NCI-H146 (cell line): ENCODE measurements at places on chromosomes 2 and 18.

- no peak for DNase-seq
Measured at GRCh38 chr2:163703386-163703785, 32.4 kb downstream of the FIGN start.

DNA sequence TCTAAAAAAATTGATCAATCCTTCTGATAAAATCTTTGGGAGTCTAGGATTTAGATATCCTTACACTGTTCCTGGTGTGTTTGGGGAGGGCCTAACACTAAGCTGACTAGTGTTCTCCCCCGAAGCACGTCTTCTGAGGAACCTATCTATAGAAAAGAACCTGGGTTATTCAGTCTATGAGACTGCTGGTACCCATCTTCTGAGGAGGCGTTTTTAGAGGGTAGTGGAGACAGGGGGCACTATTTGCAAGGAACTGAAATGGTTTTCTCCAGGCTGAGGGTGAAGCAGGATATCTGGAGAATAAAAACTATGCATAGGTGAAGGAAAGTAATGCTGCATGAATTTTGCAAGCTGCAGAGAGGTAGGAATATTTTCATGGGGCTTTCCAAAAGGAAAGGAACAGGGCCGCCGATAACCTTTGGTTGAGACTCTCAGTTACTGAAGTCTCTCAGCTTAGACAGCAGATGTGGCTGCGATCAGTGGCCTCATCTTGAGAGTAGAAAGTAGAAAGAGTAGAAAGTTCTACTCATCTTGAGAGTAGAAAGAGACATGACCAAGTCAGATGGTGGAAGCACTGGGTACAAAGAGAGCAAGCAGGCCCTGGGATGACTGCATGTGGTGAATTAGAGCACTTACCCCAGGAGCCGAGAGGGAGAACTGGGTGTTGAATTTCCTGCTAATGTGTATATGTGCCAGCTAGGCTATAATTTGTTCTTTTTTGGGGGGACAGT lies 31.8 kb upstream of the KCNE4 start:
- no peak for DNase-seq

- peak; percentile 72 for DNase-seq
Measured at GRCh38 chr2:72378753-72379348, 231.2 kb upstream of the CYP26B1 start.

DNA sequence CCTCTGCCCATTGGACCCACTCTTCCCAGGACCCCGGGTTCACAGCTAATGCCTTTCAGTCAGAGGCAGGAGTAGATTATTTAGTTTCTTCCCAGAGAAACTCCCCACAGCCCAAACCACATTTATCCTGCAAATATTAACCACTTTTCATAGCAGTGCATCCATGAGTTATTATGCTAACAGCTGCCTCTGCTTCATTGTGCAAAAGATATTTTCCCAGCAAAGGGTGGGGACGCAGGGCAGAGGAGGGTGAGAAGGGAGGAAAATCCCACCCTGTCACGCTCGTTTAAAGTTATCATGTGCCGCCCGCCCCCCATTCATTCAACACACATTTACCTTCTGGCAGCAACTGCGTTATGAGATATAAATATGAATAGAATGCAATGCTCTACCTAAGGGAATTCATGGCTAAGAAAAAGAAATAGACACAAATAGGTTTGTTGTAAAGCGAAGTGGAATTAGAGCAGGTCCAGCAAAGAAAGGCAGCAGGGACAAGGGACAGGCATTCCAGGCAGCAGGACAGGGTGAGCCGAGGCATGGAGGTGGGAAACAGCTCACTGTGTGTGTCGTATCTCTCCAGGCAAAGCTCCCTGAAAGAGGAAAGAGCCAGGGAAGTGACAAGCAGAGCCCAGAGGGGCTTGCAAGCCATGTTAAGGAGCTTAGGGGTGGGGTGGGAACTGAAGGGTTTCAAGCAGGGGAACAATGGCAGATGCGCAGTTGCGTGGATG lies 46.3 kb upstream of the LTBP1 start:
- no peak for DNase-seq

DNA sequence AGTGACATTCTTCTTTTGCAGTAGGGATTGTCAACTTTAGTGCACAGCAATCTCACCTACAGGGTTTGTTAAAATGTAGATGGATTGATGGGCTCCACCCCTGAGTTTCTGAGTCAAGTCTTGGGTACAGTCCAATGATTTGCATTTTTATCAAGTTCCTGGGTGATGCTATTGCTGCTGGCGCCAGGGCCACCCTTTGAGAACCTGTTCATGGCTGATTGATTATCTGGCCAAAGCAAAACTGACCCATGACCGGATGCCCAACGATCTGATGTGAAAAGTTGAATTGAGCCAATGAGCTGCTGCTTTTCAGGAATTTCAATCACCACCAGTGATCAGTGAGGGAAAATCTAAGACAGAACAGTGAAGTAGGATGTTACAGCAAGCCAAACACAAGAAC lies 675.3 kb downstream of the TMEM182 start:
- no peak for DNase-seq

- no peak for DNase-seq
Measured at GRCh38 chr2:127414638-127415592, 3.3 kb upstream of the PROC start.

DNA sequence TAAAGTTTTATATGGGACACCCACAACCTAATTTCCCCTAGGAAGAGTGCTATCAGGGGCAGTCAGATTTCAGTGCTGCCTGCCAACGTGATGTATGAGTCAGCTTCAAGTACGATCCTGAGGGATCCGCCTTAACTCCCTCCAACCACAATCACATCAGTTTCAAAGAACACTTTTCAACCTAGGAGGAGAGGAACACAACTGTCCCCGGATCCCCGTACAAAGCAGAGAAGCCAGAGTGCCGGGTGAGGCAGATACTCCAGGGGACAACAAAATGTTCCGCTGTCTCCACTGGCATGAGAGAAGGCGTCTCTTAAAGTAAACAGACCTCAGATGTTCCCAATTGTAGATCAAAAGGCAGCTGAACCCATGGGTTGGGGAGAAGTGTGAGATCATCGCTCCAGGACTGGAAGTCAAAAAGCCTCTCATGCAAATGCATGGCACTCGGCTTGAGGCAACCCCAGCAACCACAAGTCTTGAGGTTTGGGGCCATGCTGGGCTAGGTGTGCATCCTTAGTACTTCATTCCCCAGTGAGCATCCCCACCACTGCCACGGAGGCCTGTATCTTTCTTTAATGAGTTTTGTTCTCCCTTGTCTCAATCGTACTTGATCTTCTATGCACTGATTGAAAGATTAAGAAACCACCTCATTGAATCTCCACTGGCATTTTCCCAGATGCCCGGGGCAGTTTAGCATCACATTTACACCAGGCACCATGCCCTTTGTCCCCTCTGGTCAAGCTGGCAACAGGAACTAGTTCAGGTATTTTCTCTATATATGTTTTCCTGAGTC lies 91.0 kb upstream of the CCBE1 start:
- DNase-seq = no peak

DNA sequence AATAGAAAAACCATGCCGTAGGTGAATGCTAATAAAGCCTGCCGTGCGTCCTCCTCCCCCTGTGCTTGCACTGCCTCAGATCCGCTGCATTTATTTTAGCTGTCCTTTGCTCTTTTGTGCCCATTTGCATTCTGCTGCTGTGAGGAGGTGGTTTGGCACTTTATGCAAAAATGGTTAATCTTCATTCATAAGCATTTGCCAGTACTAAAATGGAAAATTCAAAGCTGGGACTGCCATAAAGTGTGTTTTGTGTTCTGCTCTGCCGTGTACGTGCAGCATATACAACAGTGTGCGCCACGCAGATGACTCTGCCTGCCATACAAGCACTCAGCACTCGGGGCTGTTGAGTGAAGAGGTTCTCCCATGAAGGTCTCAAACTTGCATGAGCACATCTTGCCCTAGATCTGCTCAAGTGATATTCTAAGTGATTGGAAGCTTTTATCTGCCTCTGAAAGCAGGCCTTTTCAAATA lies 73.6 kb downstream of the SPATS2L start:
- peak; percentile 26 for DNase-seq

GRCh38 chr2:27152102-27152795 lies 3.4 kb downstream of the TCF23 start:
- DNase-seq = peak; percentile 14

GRCh38 chr18:55380589-55380988 lies 207.4 kb downstream of the TCF4 start:
- DNase-seq = no peak
